Stimulated activated CD4-positive, alpha-beta T cell treated with anti-CD3 and anti-CD28 coated beads, Interleukin-15, amount 100 ng/mL, for 48 hours (primary cell): ENCODE measurements at places on chromosomes 12 and 14.

DNA sequence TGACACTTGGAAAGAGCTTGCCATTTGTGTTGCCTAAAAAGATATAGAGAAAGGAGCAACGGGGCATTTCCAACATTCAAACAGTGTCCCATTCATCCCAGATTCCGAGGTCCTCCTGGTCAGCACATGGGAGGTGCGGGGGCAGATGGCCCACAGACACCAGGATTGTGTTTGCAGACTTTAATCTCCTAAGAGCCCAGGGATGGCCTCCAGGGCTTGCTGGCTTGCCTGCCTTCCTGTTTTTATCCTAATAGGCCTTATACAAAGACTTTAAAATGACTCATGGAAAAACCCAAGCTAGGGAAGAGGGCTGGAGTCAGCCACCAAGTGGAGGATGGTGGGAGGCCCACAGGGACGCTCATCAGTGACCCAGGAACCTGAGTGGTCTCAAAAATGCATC lies 21.5 kb upstream of the FAM181A start:
- no peak for DNase-seq

DNA sequence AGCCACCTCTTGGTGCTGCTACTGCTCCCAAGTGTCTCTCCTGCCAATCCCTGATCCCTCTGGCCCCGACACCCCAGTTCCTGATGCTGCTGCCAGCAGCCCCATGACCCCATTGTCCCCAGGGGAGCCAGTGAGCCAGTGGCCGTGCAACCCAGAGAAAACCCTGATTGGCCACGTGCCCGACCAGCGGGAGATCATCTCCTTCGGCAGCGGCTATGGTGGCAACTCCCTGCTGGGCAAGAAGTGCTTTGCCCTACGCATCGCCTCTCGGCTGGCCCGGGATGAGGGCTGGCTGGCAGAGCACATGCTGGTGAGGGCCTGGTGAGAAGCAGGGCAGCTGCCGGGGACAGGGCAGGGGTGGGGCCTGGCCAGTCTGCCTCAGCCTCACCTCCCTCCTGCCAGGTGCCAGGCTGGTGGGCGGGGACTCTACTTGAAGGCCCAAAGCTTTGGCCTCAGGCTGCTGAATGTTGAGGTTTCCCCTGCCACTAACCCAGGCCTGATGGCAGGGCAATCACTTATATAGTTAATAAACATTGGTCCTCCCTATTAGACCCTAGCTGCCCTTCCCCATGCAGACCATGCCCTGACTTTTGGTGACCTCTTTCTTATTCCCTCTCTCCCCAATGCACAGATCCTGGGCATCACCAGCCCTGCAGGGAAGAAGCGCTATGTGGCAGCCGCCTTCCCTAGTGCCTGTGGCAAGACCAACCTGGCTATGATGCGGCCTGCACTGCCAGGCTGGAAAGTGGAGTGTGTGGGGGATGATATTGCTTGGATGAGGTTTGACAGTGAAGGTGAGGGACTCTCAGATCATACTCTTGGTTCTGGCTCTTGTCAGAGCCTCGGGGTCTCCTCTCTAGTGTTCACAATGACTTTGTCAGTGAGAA lies 5.1 kb downstream of the PCK2 start:
- DNase-seq: no peak

GRCh38 chr14:73645248-73645610 lies 443 bp downstream of the DNAL1 start:
- DNase-seq: no peak

DNA sequence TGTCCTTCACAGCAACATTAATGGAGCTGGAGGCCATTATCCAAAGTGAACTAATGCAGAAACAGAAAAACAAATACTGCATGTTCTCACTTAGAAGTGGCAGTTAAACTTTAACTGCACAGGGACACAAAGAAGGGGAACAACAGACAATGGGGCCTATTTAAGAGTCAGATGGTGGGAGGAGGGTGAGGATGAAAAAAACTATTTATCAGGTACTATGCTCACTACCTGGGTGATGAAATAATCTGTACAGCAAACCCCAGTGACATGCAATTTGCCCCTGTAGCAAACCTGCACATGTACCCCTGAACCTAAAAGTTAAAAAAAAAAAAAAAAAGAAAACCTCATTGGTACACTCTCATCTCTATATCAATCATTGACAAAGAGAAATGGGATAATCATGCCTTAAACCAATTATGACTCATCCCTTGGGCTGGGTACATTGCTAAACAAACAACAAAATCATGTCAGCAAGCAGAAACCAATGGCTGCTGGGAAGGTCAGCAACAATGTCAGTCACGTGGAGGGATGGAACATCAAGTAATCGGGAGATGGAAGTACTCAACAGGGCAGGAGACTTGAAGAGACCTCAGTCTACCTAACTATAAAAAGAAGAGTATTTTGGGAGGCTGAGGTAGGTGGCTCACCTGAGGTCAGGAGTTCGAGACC lies 479.2 kb downstream of the RMST start:
- DNase-seq: no peak

- no peak for DNase-seq
These were observed 387 bp upstream of the IPO8 start for GRCh38 chr12:30696103-30696408.

- DNase-seq: no peak
These were observed 11.7 kb downstream of the HSP90AA1 start for GRCh38 chr14:102075155-102075554.

DNA sequence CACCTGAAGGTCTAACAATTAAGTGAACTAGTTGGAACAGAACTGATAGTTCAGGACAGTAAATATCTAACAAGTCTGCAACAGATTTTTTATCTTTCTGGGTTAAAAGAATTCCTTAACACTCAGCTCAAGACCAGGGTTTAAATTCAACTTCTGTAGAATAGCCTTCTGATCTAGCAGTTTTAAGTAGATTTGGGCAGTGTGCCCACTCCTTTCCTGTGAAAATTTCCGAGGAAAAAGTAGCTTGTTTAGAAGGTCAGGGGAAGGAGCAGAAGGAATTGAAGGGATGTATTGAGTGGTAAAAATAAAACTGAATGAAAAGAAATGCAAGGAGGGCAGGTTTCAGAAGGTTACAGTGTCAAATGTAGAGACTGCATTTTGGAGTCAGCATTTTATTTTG lies 45.8 kb downstream of the ATL1 start:
- no peak for DNase-seq

DNA sequence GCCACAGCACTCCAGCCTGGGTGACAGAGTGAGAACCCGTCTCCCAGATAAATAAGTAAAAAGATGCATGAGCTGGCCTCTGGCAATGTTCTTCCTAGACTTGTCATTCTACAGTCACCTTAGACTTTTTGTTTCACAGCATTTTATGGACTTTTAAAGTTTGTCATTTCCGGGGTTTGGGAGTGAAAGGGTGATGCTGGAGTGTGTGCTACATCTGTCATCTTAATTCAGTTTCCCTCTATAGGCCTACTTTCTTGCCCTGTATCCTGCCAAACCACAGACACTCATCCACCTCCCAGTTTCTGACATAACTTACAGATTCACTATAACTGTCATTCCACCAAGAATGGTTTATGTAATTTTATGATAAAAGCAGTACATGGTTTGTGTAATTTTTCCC lies 166.7 kb upstream of the PARP11 start:
- no peak for DNase-seq

- DNase-seq: no peak
These were observed 5.2 kb downstream of the FOXA1 start for GRCh38 chr14:37589715-37590427.

- DNase-seq: no peak
These were observed 65.4 kb downstream of the ERC1 start for GRCh38 chr12:1056390-1056789.

DNA sequence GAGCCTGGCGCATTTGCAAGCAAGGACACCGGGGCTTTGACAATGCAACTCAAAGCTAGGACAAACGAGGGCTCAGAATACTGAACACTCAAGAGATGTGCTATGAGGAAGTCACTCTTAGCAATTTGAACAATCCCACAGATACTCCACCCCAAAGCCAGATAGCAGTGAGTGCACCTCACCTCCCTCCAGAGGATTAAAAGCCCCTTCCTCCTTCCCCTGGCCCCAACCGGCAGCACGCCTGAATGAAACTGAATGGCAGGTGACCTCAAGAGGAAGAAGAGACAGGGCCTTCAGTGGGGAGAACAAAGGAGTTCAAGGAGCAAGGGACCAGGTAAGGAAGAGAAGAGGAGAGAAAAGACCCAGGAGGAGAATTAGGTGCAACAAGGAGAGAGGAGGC lies 1.9 kb upstream of the KRT78 start:
- no peak for DNase-seq

DNA sequence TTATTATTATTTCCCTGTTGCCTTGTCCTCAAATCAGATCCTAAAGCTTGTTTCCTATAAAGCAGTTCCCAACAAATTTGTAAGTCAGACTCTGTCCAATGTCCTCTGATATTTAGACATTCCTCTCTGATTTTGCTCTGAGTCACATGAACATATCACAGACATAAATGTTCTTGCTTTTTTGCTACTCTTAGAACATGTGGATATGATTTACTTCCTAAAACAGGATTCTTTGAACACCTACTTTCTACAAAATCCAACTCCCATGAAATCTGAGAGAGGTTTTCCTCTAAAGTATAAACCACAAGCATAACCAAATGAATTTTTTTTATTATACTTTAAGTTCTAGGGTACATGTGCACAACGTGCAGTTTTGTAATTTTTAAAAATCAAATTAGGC lies 181.3 kb upstream of the SLC38A2 start:
- DNase-seq: no peak

GRCh38 chr14:34362641-34363251 lies 99.3 kb downstream of the SPTSSA start:
- no peak for DNase-seq

- DNase-seq: no peak
These were observed 146.8 kb upstream of the LRIG3 start for GRCh38 chr12:59067083-59067482.

GRCh38 chr12:83826112-83826511 lies 1086.5 kb downstream of the SLC6A15 start:
- no peak for DNase-seq

DNA sequence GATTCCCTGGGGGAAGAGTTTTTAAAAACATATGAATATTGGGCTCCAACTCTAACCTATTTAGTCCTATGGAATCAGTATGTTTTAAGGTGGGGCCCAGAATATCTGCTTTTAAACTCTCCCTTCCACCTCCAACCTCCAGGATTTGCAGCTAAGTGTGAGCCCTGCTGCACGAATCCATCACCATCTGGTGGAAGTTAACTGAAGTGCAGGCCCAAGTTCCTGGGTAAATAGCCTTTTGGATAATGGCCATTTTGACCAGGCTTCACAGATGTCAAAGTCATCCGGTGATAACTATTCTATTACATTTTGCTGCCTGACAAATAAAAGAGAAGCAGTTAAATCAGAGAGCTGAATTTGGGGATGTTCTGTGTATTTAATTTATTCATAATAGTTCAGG lies 58.1 kb upstream of the RMST start:
- no peak for DNase-seq
